ENCODE measurements at places on chromosomes 1 and 21.

DNA sequence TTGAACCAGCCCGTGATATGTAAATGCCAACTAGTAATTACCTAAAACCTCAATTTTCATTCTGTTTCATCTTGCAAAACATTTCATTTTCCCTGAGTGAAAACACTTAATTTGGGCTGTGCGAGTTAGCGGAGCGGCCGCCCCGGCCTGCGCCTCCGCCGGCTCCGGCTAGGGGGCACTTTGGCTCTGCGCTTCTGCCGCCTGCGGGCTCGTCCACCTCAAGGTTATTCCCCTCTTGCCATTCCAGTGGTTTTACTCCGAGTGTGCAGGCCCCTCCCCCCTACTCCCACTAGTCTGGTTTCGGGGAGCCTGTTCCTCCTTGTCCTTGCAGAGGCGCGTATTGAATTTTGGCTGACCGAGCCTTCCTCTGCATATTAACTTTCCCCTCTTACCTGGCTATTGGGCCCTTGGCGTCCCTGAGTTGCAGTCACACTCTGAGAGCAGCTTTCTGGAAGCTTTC lies 55.6 kb downstream of the PEX14 start:
- peaks cover 35% of the 10 kb centered on the region for H3K4me1 ChIP-seq
- H3K36me3 ChIP-seq: no peaks in the 10 kb centered on the region
- H3K27ac ChIP-seq: peak overlapping the region; percentile 76
- H3K4me3 ChIP-seq: peak overlapping the region; percentile 65

- no peaks in the 10 kb centered on the region for H3K36me3 ChIP-seq
- no peak overlapping the region for H3K4me3 ChIP-seq
- DNase-seq: peak; percentile 45
- peaks cover 5% of the 10 kb centered on the region for H3K27me3 ChIP-seq
- no peak overlapping the region for H3K27ac ChIP-seq
Observed at GRCh38 chr1:20139776-20140612, 871 bp downstream of the PLA2G2F start.

DNA sequence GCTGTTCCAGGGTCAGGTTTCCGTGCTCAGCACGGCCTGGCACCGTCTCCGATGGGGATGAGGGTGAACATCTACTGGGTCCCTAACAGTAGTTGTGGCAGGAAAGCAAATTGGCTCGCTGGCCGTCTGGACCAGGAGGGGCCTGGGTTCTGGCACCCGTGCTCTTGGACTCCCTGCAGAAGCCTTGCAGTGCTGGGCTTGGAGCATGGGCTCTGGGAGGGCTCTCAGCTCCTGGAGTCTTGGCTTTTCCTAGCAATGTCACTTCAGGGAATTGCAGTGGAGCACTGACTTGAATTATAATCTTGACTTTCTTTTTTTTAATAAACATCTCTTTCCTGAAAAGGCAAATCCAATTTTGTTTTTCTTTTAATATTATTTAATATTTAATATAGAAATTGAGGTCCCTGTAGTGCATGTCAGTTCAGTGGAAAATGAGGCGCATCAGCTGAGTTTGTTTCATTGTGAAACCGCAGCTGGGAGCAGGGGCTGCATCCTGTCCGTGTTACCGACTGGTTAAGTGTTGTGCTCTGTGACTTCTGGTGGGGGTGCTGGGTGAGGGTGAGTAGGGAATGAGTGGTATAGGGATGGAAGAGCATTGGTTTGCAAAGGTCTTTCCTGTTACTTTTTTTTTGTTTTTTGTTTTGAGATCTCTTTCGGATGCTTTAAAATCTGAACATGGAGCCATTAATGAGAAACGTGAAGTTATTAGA lies 64.1 kb downstream of the PEX14 start:
- no peak overlapping the region for H3K4me3 ChIP-seq
- H3K36me3 ChIP-seq: peaks cover 18% of the 10 kb centered on the region
- H3K27me3 ChIP-seq: no peaks in the 10 kb centered on the region
- DNase-seq: peak; percentile 73
- H3K27ac ChIP-seq: no peak overlapping the region

GRCh38 chr1:9413877-9414213 lies 121.2 kb downstream of the SPSB1 start:
- H3K27me3 ChIP-seq: peaks cover 5% of the 10 kb centered on the region
- H3K4me1 ChIP-seq: peaks cover 27% of the 10 kb centered on the region
- DNase-seq: peak; percentile 95
- H3K36me3 ChIP-seq: no peaks in the 10 kb centered on the region
- no peak overlapping the region for H3K4me3 ChIP-seq

DNA sequence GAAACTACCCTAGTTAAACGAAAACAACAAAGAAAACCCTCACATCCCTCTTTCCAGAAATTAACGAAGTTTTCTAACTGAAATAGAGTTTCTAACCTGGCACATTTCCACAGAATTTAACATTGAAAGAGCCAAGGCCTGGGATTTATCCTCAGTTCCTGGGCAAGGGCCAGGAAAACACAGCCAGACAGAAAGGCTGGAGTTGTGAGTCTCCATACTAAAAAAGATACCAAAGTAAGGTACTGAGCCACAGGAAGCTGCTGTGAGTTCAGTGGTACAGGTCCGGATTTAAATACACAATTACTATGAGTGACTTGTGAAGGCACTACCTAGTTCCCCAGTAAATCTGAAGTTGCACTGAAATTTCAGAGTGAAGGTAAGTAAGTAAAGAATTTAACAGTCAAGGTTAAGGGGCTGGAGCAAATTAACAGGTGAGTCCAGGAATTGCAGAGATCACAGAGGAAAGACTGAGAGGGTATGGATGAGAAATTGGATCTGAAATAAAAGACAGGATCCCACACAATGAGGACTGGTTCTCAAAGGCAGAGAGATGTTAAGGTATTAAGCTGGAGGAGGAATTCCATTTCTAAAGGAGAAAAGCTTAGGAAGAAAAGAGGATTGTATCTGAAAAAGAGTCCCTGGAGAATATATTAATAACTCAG lies 905 bp downstream of the LIX1L start:
- peak overlapping the region; percentile 80 for H3K4me3 ChIP-seq
- H3K4me1 ChIP-seq: peaks cover 46% of the 10 kb centered on the region
- H3K27me3 ChIP-seq: no peaks in the 10 kb centered on the region
- no peaks in the 10 kb centered on the region for H3K36me3 ChIP-seq
- peak overlapping the region; percentile 88 for H3K27ac ChIP-seq
- DNase-seq: no peak

DNA sequence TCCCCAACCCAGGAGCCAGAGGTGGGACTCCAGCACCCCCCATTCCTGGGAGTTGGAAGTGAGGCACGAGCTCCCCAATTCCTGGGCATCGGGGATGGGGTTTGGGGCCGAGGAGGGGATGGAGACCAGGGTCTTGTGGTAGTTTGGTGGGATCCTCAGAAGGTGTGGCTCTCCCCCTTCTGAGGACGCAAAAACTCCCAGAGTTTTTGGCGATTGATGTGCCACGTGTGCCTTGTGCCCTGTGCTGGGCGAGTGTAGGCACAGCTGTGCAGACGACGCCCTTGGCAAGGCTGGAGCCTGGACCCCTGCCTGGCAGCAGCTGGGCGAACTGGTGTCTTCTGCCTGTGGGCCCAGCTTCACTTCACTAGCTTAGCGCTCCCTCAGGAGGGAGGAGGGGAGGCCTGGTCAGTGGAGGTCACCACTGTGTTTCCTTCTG lies 2.6 kb downstream of the GUK1 start:
- H3K36me3 ChIP-seq: peaks cover 8% of the 10 kb centered on the region
- H3K27me3 ChIP-seq: peaks cover 3% of the 10 kb centered on the region
- no peak overlapping the region for H3K4me3 ChIP-seq
- peak; percentile 43 for DNase-seq
- peak overlapping the region; percentile 93 for H3K27ac ChIP-seq

GRCh38 chr1:65694126-65694525 lies 98.6 kb upstream of the PDE4B start:
- H3K4me3 ChIP-seq: no peak overlapping the region
- DNase-seq: no peak
- H3K4me1 ChIP-seq: peaks cover 10% of the 10 kb centered on the region
- H3K36me3 ChIP-seq: no peaks in the 10 kb centered on the region

DNA sequence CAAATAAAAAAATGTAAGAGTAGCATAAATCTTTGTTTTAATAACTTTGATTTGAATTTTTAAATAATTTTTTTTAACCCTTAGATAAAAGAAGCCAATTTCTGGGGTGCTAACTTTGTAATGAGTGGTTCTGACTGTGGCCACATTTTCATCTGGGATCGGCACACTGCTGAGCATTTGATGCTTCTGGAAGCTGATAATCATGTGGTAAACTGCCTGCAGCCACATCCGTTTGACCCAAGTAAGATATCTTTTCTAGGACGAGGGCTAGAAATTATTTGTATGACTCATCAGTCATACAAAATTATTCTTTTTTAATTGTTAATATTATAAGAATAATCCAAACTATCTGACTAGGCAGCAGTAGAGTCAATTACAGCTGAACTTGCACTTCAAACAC lies 71.2 kb downstream of the GPR161 start:
- no peaks in the 10 kb centered on the region for H3K27me3 ChIP-seq
- H3K27ac ChIP-seq: no peak overlapping the region
- peaks cover under 1% of the 10 kb centered on the region for H3K4me1 ChIP-seq
- peaks cover 30% of the 10 kb centered on the region for H3K36me3 ChIP-seq
- H3K4me3 ChIP-seq: no peak overlapping the region

DNA sequence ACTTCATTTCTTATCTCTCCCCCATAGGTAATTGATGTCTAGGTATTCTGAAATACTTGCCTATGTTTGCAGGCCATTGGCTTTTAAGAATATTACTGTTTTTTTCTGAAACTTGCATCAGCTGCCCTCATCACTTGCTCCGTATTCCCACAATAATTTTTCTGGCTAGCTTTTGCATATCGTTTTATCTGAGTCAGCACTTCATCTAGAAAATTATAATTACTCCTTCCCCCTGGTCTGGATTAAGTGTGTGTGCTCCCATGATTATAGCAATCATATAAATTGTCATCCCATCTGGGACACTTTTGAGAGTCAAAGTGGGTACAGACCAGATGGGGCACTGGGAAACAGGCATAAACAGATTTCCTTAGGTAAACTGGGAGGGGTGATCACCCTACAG lies 583.2 kb upstream of the B3GALT2 start:
- H3K4me3 ChIP-seq: no peak overlapping the region
- no peak overlapping the region for H3K27ac ChIP-seq
- H3K4me1 ChIP-seq: no peaks in the 10 kb centered on the region
- no peak for DNase-seq

- H3K27me3 ChIP-seq: no peaks in the 10 kb centered on the region
- DNase-seq: no peak
- H3K4me1 ChIP-seq: no peaks in the 10 kb centered on the region
- H3K4me3 ChIP-seq: no peak overlapping the region
- H3K27ac ChIP-seq: no peak overlapping the region
Observed at GRCh38 chr21:16633831-16634459, 878.9 kb upstream of the CXADR start.

DNA sequence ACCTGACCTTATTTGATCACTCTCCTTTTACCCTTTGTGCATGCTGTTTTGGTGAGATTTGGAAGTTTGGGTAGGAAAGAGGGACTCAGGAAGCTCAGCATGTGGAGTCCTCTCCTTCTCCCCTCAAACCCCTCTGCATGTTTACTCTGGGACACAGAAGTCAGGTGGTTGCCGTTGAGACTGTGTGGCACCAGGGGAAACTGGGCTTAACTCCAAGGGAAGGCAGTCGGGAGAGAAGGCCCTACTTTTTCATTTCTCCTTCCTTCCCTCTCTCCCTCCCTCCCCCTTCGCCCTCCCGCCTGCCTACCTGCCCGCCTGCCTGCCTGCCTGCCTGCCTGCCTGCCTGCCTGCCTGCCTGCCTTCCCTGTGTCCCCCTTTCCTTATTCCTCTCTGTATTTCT lies 34.8 kb upstream of the TTC22 start:
- no peaks in the 10 kb centered on the region for H3K4me1 ChIP-seq
- no peak overlapping the region for H3K4me3 ChIP-seq
- no peak overlapping the region for H3K27ac ChIP-seq
- peaks cover 29% of the 10 kb centered on the region for H3K27me3 ChIP-seq
- no peak for DNase-seq
- H3K36me3 ChIP-seq: no peaks in the 10 kb centered on the region

GRCh38 chr21:21165063-21165645 lies 166.9 kb downstream of the NCAM2 start:
- no peaks in the 10 kb centered on the region for H3K36me3 ChIP-seq
- H3K4me3 ChIP-seq: no peak overlapping the region
- H3K27me3 ChIP-seq: no peaks in the 10 kb centered on the region
- H3K4me1 ChIP-seq: peaks cover 20% of the 10 kb centered on the region
- DNase-seq: peak; percentile 46
- H3K27ac ChIP-seq: peak overlapping the region; percentile 31

GRCh38 chr1:3319874-3320245 lies 134.6 kb upstream of the ARHGEF16 start:
- no peaks in the 10 kb centered on the region for H3K27me3 ChIP-seq
- no peak overlapping the region for H3K4me3 ChIP-seq
- H3K36me3 ChIP-seq: no peaks in the 10 kb centered on the region
- H3K27ac ChIP-seq: no peak overlapping the region

DNA sequence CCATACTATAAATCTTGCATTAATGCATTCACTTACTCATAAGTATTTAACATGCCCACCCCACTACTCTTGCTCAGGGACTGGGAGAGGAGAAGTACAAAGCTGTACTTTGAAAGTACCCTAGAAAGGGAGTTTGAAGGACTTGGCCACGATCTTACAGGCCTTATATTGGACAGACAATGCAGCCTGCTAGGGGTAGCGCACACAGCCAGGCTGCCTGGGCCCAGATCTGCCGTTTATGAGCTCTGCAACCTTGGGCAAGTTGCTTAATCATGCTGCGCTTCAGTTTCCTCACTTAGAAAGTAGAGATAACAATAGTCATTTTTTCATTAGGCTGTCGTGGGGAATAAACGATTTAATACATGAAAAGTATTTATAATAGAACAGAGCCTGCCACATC lies 110.1 kb downstream of the CDC7 start:
- DNase-seq: no peak
- peaks cover 17% of the 10 kb centered on the region for H3K4me1 ChIP-seq
- no peaks in the 10 kb centered on the region for H3K27me3 ChIP-seq
- no peak overlapping the region for H3K4me3 ChIP-seq

DNA sequence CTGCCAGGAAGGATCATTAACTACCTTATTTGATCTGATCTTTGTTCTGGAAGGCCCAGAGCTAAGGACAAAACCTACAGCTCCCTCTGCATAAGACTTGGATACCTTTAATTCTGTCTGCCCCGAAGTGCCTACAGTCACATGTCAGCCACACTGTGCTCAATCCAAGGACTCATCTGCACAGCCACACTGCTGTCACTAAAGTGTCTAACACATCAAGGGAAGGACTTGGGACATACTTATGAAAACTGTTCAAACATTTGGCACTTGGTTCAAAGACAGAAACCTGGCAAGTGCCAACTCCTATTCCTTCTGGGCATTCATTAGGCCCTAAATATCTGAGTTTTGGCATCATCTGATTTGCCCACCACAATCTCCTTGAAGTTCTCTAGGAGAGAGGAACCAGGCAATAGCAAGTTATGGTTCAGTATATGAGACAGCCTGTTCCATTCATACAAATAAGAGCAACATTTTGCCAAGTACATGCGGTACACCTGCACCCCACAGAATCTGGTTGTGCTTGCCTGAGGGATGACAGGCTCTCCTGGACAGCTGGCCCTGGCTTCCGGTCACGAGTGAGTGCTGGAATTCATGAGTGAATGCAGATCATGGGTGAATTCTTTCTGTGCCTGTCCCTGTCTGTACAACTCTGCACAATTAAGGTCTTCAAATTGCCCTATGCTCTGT lies 105.9 kb downstream of the KCNK1 start:
- no peak overlapping the region for H3K4me3 ChIP-seq
- H3K27me3 ChIP-seq: no peaks in the 10 kb centered on the region
- H3K36me3 ChIP-seq: no peaks in the 10 kb centered on the region
- no peaks in the 10 kb centered on the region for H3K4me1 ChIP-seq
- H3K27ac ChIP-seq: no peak overlapping the region

GRCh38 chr1:178368208-178368607 lies 128.6 kb downstream of the CLEC20A start:
- DNase-seq: no peak
- no peaks in the 10 kb centered on the region for H3K36me3 ChIP-seq
- peaks cover 24% of the 10 kb centered on the region for H3K4me1 ChIP-seq
- H3K27ac ChIP-seq: no peak overlapping the region

GRCh38 chr1:24558902-24559791 lies 3.3 kb downstream of the NCMAP start:
- DNase-seq: peak; percentile 95
- H3K27me3 ChIP-seq: peaks cover 46% of the 10 kb centered on the region
- H3K36me3 ChIP-seq: no peaks in the 10 kb centered on the region
- H3K4me3 ChIP-seq: no peak overlapping the region

Data from osteoblast (primary cell).